ENCODE measurements at places on chromosomes 11 and 22. TPM values are rescaled to one million over a fixed set of nuclear protein-coding genes. Genes with fewer than 3 reads are reported as not detected.

Gene HBG1
- not detected for total RNA-seq

DNA sequence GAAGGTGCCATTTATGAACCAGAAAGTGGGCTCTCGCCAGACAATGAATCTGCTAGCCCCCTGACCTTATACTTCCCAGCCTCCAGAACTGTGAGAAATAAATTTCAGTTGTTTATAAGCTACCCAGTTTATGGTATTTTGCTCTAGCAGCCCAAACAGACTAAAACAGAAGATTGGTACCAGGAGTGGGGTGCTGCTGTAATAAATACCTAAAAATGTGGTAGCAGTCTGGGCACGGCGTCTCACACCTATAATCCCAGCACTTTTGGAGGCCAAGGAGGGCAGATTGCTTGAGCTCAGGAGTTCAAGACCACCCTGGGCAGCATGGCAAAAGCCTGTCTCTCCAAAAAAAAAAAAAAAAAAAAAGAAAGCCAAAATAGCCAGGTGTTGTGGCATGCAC, 21.3 kb downstream of the TECTA start:
- H3K4me1 ChIP-seq = no peaks in the 10 kb centered on the region
- H3K27ac ChIP-seq = no peak overlapping the region
- DNase-seq = no peak
- no peak overlapping the region for H3K4me3 ChIP-seq

- DNase-seq = no peak
- H3K27ac ChIP-seq = no peak overlapping the region
- no peaks in the 10 kb centered on the region for H3K36me3 ChIP-seq
Observed at GRCh38 chr11:69304258-69304657, 10.3 kb downstream of the MYEOV start.

GRCh38 chr11:91698845-91699244, 525.8 kb upstream of the FAT3 start:
- no peaks in the 10 kb centered on the region for H3K4me1 ChIP-seq
- H3K36me3 ChIP-seq = no peaks in the 10 kb centered on the region

DNA sequence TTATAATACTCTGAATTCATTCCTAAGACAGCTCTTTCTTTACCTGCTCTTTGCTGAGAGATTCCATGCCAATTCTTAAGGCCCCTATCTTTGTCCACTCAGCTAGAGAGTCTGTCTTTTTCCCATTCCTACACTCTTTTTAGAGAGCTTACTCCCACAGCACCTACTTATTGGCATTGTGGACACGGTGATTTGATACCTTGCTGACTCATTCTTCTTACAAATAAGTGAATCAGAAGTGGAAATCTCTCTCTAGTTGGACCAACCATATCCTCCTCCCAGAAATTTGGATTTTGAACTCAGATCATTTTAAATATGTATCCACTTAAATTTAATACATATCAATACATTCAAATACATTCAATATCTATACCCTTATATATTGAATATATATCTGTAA, 32.5 kb upstream of the OR6M1 start:
- H3K27me3 ChIP-seq = no peaks in the 10 kb centered on the region
- no peaks in the 10 kb centered on the region for H3K36me3 ChIP-seq
- no peak overlapping the region for H3K4me3 ChIP-seq
- no peaks in the 10 kb centered on the region for H3K4me1 ChIP-seq

DNA sequence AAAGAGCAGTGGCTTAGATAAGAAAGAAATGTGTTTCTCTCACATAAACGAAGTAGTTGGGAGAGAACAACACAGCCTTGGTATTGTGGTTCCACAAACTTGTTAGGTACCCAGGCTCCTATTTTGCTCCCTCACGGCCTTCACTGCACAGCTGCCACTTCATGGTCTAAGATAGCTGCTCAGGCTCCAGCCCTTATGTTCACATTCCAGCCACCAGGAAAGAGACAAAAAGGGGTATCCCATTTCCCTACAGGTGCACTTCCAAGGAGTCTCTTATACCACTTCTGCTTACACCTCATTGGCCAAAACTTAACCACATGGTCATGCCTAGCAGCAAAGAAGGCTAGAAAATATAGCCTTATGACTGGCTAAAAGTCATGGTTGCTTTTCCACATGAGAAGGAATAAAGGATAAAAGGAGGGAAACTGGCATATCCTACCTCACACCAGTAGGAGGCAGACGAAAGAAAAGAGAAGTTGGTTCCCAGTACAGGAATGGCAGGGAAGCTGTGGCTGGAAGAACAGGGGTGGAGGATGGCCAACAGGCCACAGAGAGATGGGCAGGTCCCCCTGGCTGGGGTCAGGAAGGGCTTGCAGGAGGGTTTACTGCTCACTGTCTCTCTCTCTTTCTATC, 5.4 kb upstream of the HDHD5 start:
- H3K4me3 ChIP-seq = no peak overlapping the region
- no peaks in the 10 kb centered on the region for H3K4me1 ChIP-seq
- no peak overlapping the region for H3K27ac ChIP-seq
- H3K27me3 ChIP-seq = no peaks in the 10 kb centered on the region
- no peaks in the 10 kb centered on the region for H3K36me3 ChIP-seq

DNA sequence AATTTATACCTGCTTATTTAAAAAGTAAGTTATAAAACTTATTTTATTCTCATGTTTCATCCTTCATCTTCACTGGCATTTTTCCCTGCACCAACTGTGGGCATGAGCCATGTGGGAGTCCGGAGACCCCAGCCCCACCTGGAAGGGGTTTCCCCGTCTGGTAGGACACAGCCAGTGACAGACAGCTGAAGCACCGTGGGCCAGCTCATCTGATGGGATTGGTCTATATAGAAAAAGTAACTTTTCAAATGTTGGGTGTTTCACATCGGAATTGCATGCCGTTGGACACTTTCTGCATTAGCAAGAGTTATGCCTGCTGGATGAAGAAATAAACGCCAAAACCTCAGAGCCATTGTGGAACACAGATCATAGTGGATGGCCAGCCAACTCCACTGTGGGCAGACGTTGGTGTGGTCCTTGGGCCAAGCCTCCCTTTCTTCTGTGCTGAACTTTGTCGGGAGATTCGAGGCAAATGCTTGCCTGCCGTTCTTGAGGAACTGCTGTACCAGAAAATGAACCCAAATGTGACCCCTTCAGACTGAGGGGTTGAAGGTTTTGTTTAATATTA, 1329.3 kb downstream of the TBC1D22A start:
- H3K36me3 ChIP-seq = no peaks in the 10 kb centered on the region
- no peak overlapping the region for H3K4me3 ChIP-seq
- H3K4me1 ChIP-seq = no peaks in the 10 kb centered on the region
- no peaks in the 10 kb centered on the region for H3K27me3 ChIP-seq
- H3K27ac ChIP-seq = peak overlapping the region; percentile 81

GRCh38 chr11:33737362-33737821, 1.2 kb upstream of the CD59 start:
- peak overlapping the region; percentile 93 for H3K27ac ChIP-seq
- no peak for DNase-seq
- no peaks in the 10 kb centered on the region for H3K4me1 ChIP-seq

DNA sequence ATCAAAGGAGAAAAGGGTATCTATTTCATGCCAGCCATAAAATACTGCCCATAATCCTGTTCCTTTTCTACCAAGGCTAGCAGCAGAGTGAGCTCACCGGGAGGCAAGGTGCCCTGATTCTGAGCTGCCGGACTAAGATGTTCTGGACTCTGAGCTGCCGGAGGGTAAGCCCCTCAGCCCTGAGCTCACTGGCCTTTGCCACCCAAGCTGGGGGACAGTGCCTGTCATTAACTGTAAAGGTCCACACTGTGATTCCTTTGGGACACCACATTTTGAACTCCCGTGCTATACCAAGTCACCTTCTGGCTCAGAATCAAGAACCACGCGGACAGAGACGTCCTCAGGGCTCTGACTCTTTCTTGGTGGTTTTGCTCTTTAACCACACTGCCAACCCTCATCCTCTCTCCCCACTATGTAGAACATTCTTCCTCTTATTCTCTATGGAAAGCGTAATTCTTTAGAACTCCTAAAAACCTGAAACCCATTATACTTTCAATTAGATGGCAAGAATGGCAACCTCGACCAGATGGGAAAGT, 88.4 kb upstream of the BID start:
- H3K27ac ChIP-seq = no peak overlapping the region
- H3K4me1 ChIP-seq = no peaks in the 10 kb centered on the region
- no peaks in the 10 kb centered on the region for H3K27me3 ChIP-seq
- DNase-seq = no peak

GRCh38 chr11:110777775-110778174, 65.5 kb upstream of the ARHGAP20 start:
- peak overlapping the region; percentile 34 for H3K27ac ChIP-seq
- H3K4me3 ChIP-seq = no peak overlapping the region
- no peaks in the 10 kb centered on the region for H3K27me3 ChIP-seq
- no peak for DNase-seq
- H3K4me1 ChIP-seq = no peaks in the 10 kb centered on the region
- H3K36me3 ChIP-seq = no peaks in the 10 kb centered on the region

Gene STIM1
- 71.5 TPM for total RNA-seq

- no peak overlapping the region for H3K4me3 ChIP-seq
- no peaks in the 10 kb centered on the region for H3K36me3 ChIP-seq
- no peaks in the 10 kb centered on the region for H3K4me1 ChIP-seq
Observed at GRCh38 chr11:59225017-59225416, 12.3 kb upstream of the MPEG1 start.

GRCh38 chr11:29027436-29027835, 919.2 kb downstream of the METTL15 start:
- no peaks in the 10 kb centered on the region for H3K36me3 ChIP-seq
- DNase-seq = no peak
- no peaks in the 10 kb centered on the region for H3K4me1 ChIP-seq
- H3K27me3 ChIP-seq = no peaks in the 10 kb centered on the region
- H3K27ac ChIP-seq = no peak overlapping the region

DNA sequence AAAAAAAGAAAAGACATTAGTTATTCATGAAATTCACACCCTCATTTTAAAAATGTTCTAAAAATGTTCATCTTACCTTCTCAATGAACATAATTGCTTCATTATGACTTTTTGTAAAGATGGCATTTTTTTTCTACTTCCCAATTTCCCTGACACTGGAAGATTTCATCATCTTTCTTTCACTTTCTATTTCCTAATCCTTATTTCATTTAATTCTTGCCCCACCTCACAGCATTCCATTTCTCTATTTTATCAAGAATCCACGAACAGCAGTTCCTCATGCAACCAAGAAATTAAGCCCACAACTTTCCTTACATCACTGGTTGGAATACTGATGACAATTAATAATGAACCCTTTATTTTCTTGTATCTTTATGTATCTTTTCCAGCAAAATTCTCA, 1.9 kb downstream of the PATL1 start:
- no peaks in the 10 kb centered on the region for H3K36me3 ChIP-seq
- no peaks in the 10 kb centered on the region for H3K27me3 ChIP-seq
- no peak for DNase-seq
- peak overlapping the region; percentile 95 for H3K27ac ChIP-seq

- no peaks in the 10 kb centered on the region for H3K36me3 ChIP-seq
- H3K27ac ChIP-seq = no peak overlapping the region
- no peak overlapping the region for H3K4me3 ChIP-seq
- H3K27me3 ChIP-seq = no peaks in the 10 kb centered on the region
Observed at GRCh38 chr11:128232588-128232987, 354.8 kb downstream of the ETS1 start.

Gene CHRM4
- not detected for total RNA-seq

Gene OR8A1
- not detected for total RNA-seq

DNA sequence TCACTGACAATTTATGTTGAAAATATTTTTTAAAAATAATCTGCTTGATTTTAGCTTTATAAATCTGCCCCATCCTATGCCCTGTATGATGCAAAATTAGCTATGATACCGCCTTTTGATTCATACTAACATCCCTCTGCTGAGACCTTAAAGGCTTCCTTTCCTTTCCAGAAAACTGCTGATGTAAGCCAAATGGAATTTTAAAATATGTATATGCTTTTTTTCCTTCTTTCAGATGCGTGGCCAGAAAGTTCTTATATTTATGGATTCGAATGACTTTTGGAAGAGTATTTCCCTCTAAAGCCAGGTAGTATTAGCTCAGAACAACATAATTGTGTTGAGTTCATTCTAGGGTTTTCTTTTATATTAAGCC, 34.5 kb downstream of the SFI1 start:
- no peak for DNase-seq
- H3K27me3 ChIP-seq = no peaks in the 10 kb centered on the region
- H3K4me1 ChIP-seq = no peaks in the 10 kb centered on the region
- no peak overlapping the region for H3K4me3 ChIP-seq
- no peak overlapping the region for H3K27ac ChIP-seq
- no peaks in the 10 kb centered on the region for H3K36me3 ChIP-seq

DNA sequence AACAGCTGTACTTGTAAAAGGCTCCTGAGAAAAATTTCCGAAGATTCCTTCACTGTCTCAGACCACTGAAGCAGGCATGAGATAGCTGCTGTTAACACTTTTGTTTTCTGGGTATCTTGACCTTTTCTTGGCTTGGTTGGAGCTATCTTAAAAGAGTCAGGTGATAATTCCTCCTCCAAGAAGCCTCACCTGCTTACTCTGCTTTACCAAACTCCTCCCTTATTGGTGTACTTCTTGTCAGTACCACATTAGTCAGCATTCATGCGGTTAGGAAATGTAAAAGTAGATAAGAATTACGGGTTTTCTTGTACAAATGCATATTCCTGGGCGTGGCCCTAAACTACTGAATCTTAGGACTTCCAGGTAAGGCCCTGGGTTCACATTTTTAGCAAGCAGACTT, 489.8 kb upstream of the LARGE1 start:
- H3K4me3 ChIP-seq = no peak overlapping the region
- no peaks in the 10 kb centered on the region for H3K4me1 ChIP-seq
- DNase-seq = no peak
- no peaks in the 10 kb centered on the region for H3K36me3 ChIP-seq
- H3K27ac ChIP-seq = no peak overlapping the region

DNA sequence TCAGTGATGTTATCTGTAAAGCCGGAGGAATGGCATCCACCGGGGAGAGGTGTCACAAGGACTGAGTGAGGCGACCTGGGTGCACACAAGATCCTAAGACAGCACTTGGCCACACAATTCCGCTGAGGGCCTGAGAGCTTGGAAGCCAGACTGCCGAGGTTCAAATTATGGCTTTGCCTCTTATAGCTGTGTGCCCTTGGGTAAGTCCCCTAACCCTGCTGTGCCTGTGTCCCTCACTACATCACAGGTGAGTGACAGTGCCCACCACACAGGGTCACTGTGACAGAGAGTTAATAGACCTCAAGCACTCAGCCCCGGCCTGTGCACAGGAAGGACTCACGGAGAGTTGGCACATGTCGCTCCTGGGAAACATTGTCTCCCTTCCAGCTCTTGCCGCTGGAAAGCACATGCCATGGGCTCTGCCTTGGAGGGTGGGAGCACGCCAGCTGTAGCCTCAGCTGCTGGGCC, 592 bp downstream of the RHOD start:
- peak overlapping the region; percentile 70 for H3K4me3 ChIP-seq
- H3K27me3 ChIP-seq = no peaks in the 10 kb centered on the region
- no peak for DNase-seq
- no peaks in the 10 kb centered on the region for H3K36me3 ChIP-seq
- no peaks in the 10 kb centered on the region for H3K4me1 ChIP-seq

Gene PARVB
- 48.0 TPM for total RNA-seq

- no peak overlapping the region for H3K27ac ChIP-seq
- H3K4me3 ChIP-seq = no peak overlapping the region
- H3K27me3 ChIP-seq = no peaks in the 10 kb centered on the region
- no peak for DNase-seq
Observed at GRCh38 chr11:120031156-120031555, 106.8 kb downstream of the TRIM29 start.

GRCh38 chr11:64925536-64926436, 1.3 kb downstream of the PPP2R5B start:
- no peaks in the 10 kb centered on the region for H3K36me3 ChIP-seq
- no peaks in the 10 kb centered on the region for H3K27me3 ChIP-seq
- peak overlapping the region; percentile 97 for H3K27ac ChIP-seq
- peak; percentile 28 for DNase-seq
